ENCODE measurements at places on chromosomes 7 and 10.

- no peak for DNase-seq
These were observed 42.6 kb upstream of the LRRC4 start for GRCh38 chr7:128073671-128074310.

DNA sequence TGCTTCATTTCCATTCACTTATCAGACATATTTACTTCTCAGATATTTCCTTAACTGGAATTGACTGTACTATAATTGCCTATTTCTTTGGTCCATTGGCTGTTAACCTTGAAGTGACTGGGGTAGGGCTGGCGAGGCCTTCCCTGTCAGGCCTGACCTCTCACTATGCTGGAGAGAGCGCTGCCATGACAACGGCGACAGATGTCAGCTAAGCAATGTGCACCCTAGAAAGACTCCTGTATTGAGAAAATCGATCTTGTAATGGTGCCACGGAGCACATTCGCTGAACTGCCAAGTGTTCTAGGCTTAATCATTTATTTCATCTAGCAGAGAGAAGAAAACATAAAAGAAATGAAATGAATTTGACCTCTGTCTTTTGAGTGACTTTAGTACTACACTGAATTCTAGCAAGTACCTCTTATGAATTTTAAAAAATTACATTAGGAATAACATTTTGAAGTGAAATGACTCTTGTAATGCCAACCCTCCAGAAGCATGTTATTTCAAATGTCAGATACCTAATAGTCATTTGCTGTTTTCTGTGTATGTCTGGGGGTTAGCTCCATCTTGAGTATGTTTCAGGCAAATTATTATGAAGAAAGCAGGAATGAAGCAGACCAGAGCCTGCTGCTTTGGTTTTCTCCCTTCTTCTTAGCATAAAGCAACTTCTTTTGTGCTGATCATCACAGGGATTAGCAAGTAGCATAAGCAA lies 148.0 kb downstream of the SNX10 start:
- DNase-seq = no peak

DNA sequence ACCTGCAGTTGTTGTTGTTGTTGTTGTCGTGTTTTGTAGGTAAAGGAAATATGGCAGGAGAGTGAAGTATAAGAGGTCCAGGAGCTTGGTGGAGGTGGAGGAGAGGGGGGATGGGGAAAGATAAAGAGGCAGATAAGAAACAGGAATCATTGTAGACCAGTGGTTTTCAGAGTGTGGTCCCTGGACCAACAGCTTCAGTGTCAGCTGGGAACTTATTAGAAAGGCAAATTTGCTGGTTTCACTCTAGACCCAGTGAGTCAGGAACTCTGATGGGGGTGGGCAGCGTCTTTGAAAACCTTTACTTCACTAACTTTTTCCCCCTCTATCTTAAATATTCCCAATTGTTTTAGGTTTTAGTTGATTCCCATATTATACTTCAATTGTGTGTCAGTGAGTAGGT lies 241.5 kb downstream of the AUTS2 start:
- no peak for DNase-seq

- DNase-seq = no peak
These were observed 533.3 kb upstream of the GHITM start for GRCh38 chr10:83605783-83606630.

- no peak for DNase-seq
These were observed 18.2 kb downstream of the UNCX start for GRCh38 chr7:1250901-1251300.

GRCh38 chr10:86665218-86665607 lies 3.1 kb upstream of the LDB3 start:
- DNase-seq = no peak

DNA sequence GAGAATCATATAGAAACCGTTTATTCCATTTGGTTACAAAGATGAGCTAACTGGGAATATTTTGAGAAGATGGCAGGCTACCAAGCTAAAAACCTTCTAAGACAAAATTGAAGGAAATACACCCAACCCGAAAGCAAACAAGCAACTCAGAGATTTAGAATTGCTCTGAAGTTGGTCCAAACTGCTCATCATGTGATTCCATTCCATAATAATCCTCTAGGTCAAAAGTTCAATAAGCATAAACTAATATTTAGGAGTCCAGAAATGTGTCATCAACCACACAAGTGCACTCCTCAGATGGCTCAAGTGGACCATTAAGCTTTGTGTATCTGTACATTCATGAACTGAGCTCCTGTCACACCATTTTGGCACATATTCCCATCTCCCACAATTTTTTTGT lies 28.7 kb downstream of the DGKI start:
- peak; percentile 73 for DNase-seq
